Renal cortical epithelial cell (primary cell): ENCODE measurements at places on chromosomes 11 and 22.
A peak's percentile ranks its signal among the peaks of the same experiment; 100 is the strongest.

- DNase-seq = no peak
These were observed 336.5 kb downstream of the TMEM135 start for GRCh38 chr11:87374038-87374807.

GRCh38 chr11:57287884-57288283, 36.9 kb downstream of the TNKS1BP1 start:
- no peak for DNase-seq

- DNase-seq = no peak
These were observed 67.0 kb downstream of the MAML2 start for GRCh38 chr11:96275801-96276594.

GRCh38 chr11:119734788-119735187, 5.8 kb upstream of the NECTIN1 start:
- no peak for DNase-seq

- DNase-seq = no peak
These were observed 20.8 kb upstream of the SLC25A18 start for GRCh38 chr22:17542452-17542851.

GRCh38 chr11:62689421-62690183, at the start of gene LRRN4CL:
LRRN4CL (minus strand) TSS chr11:62689530; CDS start chr11:62688508, 1,022 bp downstream.
- no peak for DNase-seq

- no peak for DNase-seq
These were observed 39.9 kb upstream of the EIF3D start for GRCh38 chr22:36568846-36569245.

DNA sequence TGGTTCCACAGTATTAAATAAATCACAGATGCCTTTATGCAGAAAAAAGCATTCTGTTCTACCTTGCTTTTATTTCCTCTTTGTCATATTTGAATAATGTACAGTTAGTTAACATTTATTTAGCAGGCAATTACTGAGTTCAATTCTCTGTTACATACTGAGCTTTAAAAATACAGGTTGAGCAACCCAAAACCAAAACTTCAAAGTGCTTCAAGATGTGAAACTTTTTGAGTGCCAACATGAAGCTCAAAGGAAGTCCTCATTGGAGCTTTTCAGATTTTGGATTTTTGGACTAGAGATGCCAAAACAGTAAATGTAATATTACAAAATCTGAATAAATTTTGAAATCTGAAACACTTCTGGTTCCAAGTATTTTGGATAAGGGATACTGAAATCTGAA, 54.1 kb downstream of the PDHX start:
- no peak for DNase-seq

- DNase-seq = no peak
These were observed 60.2 kb downstream of the PDE2A start for GRCh38 chr11:72613977-72614376.

DNA sequence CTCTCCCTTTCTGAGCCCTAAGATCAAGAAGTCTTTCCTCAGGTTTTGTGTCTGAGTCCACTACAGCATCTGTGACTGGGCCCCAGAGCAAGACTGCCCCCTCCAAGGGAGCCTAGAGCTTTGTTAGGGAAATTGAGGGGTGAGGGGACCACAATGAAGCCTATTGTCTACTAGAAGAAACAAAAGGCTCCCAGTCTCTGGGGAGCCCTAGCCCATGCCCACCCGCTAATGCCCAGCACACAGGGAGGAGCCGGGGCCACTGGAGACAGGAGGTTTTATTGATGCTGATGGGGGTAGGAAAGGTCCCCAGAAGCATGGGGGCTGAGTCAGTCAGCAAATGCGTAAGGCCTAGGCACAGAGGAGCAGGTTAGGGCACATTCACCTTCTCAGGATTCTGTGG, 14.0 kb downstream of the RHOG start:
- no peak for DNase-seq

- peak; percentile 29 for DNase-seq
These were observed 303.9 kb downstream of the CASP12 start for GRCh38 chr11:104594228-104594958.

DNA sequence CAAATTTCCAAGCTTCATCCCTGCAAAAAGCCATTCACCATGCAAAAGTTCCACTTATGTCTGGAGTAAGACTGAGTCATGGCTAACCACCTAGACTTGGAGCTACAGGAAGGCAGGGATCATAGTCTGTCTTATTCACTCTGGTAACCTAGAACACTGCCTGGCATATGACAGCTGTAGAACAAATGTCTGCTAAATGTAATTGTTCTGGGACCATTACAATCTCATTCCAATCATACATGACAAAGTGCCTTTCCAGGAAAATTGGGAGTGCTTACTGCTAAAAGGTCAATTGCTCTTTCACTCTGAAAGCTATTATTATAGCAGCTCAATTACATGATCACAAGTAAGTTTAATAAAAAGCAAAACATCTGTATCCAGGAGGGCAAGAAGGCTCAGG, 99.1 kb upstream of the CHRM4 start:
- peak; percentile 56 for DNase-seq

GRCh38 chr22:43377548-43377895, 34.3 kb upstream of the MPPED1 start:
- no peak for DNase-seq

DNA sequence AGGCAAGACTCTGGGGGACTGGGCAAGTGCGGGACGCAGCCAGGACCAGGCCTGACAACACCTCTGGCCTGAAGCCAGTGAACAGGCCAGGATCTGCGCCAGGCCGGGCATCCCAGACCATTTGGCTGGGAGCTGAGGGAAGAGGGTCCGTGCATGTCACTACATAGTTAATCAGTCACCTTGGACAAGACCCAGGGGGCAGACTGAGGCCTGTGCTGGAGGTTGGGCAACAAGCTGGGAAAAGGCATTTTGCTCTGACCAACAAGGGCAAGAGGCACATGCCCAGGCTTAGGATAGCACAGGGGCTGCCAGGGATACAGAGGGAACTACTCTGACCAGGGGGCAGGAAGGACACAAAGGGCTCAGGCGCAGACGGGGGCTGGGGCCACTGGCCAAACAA, 7.0 kb upstream of the CHADL start:
- DNase-seq = peak; percentile 19

DNA sequence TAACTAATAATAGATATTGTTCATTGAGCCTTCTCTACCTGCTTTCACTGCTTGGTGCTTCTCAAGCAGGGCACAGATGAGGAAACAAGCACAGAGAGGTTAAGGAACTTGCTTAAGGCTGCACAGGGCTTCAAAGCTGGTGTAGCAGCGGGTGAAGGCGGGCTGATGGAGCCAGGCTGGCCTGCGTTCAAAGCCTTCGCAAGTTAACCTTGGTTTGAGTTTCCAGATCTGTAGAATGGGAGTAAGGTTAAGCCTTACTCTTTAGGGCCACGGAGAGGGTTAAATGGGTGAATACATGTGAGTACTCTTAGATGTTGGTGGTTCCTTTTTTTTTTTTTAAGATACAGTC, 36.2 kb upstream of the EIF3D start:
- no peak for DNase-seq

DNA sequence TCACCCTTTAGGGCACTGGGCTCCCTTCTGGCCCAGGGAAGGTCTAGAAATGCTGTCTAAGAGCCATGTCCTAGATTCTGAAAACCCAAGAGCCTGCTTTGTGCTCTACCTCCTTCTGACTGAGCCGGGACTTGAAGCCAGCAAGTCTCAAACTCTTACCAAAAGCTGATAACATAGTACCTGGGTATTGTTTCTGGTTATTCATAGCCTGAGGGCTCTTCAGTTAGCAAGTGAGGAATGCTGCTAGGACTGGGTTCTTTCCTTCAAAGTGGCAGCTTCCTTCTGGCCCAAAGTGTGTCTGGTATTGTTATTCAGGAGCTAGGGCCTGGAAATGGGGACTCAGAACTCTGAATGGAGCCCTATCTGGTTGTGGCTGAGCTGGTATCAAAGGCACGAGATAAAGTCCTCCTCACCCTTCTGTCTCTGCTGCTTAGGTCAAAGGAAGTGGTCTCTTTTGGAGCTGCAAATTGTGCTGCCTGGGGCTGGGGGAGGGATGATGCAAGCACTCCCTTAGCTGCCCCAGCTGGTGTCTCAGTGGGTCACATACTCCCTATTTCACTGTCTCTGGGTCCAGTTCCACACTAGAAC, 696.0 kb upstream of the CCDC179 start:
- DNase-seq = no peak

- DNase-seq = no peak
These were observed 1058.0 kb upstream of the CNTN5 start for GRCh38 chr11:97962758-97963157.

DNA sequence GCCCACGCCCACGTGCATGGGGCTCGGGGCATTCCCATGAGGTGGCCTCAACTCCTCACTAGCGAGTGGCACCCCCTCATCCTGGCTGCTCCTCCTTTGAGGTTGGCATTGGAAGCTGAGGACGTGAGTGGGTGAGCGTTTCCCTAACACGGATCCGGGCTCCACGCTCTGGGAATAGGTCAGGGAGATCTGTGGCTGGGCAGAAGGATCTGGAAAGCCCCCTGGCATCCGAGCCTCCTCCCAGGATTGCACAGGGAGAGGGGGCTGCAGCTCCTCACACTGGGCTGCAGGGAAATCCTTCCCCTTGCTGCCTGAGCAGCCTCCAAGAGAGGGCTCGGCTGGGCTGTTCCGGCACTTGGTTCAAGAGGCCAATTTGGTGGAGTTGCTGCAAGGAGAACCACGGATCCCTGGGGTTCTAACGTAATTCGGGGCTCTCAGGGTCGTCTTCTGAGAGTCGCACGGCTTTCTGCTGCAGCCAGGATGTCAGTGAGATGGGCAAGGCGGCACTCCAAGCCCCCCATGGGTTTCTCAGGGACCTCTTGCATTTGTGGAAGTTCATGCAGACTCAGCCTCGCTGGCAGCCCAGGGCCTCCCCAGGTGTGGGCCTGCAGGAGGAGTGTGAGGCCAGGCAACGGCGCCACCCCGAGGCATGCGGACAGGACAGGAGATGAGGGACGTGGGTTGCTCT, 1119.0 kb downstream of the BRD1 start:
- DNase-seq = no peak

GRCh38 chr22:32850157-32850556, 48.7 kb downstream of the TIMP3 start:
- no peak for DNase-seq

GRCh38 chr11:72471005-72471898, 36.9 kb upstream of the CLPB start:
- DNase-seq = peak; percentile 57

DNA sequence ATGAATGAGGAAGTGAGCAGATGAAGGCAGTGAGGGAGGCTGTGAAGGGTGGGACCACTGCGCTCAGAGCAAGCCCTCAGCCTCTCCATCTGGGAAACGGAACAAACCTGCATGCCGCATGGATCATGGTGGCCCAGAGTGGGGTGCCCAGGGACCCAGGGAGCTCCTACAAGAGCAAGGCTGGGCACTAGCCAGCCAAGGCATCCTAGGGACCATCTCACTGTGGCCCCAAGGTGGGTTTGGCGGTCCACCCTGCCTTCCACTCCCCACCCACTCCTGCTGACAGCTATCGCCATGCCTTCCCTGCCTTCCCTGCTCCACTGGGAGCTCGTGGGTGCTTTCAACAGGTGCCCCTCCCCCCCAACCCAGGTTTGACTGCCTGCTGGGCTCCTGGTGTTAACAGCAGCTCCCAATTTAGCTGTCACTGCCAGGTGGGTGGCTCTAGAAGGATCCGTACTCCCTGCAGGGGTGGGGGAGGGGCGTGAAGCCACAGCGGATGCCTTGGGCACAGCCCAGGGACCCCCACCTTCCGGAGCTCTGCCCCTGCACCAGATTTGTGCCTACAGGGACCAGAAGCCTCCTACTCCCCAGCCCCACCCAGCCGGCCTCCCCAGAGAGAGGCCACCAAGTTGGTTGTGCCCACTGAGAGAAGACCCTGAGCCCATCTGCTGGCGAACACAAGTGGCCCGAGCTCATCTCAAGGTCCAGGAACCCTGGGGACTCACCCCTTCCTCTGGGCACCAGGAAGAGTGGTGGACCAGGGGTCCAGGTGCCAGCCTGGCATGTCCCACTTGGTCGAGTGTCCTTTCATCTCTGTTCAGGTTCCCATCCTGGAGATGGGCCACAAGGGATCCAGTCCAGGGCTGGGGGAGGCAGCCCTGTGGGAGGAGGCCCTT, 29.7 kb upstream of the PRODH start:
- no peak for DNase-seq

DNA sequence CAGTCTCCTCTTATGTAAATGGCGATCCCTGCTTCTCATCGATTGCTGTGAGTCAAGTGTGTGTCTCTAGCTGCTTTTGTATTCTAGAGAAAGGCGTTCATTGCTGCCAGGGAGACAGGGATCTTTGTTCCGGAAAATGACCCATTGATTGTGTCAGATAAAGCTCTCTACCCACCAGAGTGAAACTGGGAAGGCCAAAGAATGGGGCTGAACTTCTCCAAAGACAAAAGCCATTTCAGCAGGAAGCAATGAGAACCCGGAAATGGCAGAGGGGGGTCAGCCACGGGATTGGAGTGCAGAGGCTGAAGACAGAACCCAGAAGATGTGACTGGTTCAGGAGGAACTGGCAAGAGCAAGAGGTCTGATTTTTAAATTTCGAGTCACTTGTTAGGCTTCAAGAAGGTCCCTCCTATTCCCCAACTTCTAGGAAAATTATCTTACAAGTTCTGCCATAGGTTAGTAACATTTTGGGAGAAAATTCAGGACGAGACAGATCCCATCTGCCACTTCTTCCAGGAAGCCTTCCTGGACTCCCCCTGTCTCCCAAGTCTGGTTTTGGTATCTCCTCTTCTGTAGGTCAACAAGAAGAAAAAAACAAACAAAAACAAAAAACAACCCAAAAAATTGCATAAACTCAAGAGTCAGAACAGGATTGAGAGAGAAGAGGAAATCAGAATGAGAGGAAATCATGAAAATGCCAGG, 110.6 kb downstream of the NECTIN1 start:
- DNase-seq = no peak

- DNase-seq = no peak
These were observed 47.6 kb upstream of the PARVG start for GRCh38 chr22:44133161-44133560.

- no peak for DNase-seq
These were observed 18.1 kb upstream of the GNB1L start for GRCh38 chr22:19872779-19873137.

DNA sequence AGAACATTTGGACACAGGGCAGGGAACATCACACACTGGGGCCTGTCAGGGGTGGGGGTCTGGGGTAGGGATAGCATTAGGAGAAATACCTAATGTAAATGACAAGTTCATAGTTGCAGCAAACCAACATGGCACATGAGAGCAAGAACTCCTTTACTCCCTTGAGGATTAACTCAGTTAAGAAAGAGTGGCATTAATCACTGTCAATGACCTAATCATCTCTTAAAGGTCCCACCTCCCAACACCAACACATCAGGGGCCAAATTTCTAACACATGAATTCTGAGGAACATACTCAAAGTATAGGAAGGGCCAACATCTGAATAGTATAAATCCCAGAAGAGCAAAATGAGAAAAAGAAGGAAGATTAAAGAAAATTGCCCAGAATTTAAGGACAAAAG, 272.9 kb downstream of the SWAP70 start:
- DNase-seq = no peak

- peak; percentile 54 for DNase-seq
These were observed 94.4 kb downstream of the SLC1A2 start for GRCh38 chr11:35324981-35325380.

- no peak for DNase-seq
These were observed 188.6 kb downstream of the SWAP70 start for GRCh38 chr11:9852465-9852864.

- DNase-seq = peak; percentile 7
These were observed 20.0 kb upstream of the NUCB2 start for GRCh38 chr11:17256512-17256911.

GRCh38 chr22:21632237-21632895, at the start of gene CCDC116:
CCDC116 (plus strand) TSS chr22:21632760; CDS start chr22:21633182, 422 bp downstream.
- no peak for DNase-seq

GRCh38 chr11:32052215-32052614, 38.7 kb upstream of the RCN1 start:
- peak; percentile 26 for DNase-seq
